Heart right ventricle (tissue), 16 donors: ENCODE measurements at places on chromosomes 1 and 21. TPM values are rescaled to one million over a fixed set of nuclear protein-coding genes. Genes with fewer than 3 reads are reported as not detected.

RHBDL2 gene
- not detected for total RNA-seq

SPAG17 gene
- total RNA-seq, result not detected

PRAMEF18 gene
- not detected for total RNA-seq

EFCAB7 gene
- total RNA-seq, result 9.7 TPM

KCNK2 gene
- 0.26 TPM for total RNA-seq

MX1 gene
- 50.0 TPM for total RNA-seq

- DNase-seq, result no peak
Observed at GRCh38 chr1:37477198-37477931, 3.0 kb downstream of the ZC3H12A start.

DNA sequence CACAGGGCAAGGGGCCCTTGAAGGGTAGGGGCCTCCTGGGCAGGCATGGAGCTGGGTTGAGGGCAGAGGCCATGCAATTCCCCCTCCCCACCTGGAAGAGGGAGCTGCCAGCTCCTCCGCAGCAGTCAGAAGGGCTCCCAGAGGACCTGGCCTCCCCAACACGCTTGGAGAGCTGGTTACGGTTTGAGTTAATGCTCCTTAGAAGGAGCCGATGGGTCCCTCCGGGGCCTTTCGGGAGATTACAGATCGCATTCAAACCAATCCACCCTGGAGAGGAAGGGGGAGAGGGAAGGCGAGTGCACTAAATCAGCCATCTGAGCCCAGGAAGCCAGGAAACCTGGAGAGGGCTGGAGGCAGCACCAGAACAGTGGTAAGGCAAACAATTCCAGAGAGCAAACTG is 106.3 kb upstream of the CSF3R start:
- DNase-seq, result no peak

DNA sequence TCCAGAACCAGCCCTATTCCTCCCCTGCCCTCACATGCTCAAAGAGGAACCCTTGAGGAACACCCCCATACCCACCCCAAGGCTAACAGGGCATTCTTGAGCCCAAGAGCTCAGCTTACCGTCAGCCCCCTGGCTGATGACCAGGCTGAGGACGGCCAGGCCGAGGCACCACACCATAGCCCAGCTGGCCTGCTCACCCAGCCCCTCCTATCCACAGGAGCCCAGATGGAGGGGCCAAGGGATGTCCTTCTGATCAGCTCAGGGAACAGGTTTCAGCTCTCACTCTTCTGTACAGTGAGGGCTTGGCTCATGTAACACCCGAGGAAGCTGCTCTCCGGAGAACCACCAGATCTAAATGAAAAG is 2.2 kb downstream of the IGSF9 start:
- no peak for DNase-seq

- DNase-seq, result no peak
Observed at GRCh38 chr1:91753878-91754277, 132.1 kb downstream of the TGFBR3 start.

DNA sequence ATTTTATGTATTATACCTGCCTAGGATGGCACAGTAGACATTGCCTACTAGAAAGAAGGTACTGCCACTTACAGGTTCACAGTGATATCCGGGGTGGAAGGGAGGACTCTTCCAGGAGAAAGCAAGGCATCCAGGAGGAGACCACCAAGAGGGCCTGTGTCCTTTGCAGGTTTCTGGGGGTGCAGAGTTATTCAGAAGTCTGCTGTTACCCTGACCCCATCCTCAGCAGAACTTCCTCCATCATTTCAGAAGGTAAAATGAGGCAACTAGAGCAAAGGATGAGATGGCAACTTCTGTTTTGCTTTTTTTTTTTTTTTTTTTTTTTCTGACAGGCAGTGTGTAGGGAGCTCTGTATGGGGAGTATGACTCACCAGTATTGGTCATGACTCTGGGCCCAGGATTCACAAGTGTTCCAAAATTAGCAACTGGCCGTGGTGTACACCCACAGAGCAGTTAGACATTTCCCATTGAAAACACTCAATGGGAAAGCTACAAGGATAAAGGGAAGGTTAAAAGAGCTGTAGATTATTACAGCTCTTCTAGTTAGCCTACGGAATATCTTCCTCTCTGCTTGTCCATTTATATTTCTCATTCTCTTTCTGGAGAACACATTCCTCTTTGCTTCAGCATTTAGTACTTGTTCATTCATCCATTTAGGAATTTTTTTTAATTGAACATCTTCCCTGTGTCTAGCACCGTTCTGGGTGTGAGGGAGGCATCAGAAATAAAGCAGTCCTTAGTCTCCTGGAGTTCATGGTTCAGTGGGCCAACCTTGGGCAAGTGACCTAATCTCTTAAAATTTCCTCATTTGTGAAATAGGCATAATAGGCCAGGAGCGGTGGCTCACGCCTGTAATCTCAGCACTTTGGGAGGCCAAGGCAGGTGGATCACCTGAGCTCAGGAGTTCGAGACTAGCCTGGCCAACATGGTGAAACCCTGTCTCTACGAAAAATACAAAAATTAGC is 50.5 kb upstream of the PPP2R5A start:
- DNase-seq, result no peak

- no peak for DNase-seq
Observed at GRCh38 chr21:26961698-26962097, 5.2 kb downstream of the ADAMTS5 start.

DNA sequence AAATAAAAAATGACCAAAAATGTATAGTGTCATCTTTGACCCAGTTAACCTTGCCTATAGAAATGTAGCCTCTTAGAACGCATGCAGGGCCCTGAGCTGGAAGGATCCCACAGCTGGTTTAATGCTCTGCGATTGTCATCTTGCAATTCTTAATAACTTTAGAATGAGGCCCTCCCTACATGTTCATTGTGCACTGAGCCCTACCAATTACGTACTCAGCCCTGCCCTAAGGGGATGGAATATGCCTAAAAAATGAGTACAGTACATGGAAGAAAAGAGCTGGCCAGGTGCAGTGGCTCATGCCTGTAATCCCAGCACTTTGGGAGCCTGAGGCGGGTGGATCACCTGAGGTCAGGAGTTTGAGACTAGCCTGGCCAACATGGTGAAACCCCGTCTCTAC is 57.8 kb upstream of the BCAR3 start:
- DNase-seq, result no peak

GRCh38 chr1:149879556-149879955 is 19.8 kb upstream of the BOLA1 start:
- DNase-seq, result no peak

DNA sequence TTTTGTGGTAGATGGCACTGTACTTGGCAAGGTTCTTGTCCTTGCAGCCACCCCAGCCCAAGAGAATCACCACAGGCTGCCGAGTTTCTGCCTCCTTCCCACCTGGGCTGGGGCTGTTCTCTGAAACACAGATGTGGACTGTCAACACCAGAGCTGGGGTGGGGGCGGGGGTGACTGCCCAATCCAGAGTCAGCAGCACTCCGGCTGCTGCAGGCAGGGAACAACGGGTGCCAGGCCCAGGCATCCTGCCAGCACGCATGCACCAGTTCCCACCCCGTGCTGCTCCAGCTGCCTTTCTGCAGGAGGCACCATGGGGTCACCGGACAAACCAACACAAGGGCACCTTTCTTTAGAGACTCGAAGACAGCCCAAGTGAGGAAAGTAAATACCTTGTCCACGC is 14.1 kb downstream of the TMEM53 start:
- peak; percentile 81 for DNase-seq

- DNase-seq, result no peak
Observed at GRCh38 chr1:48227165-48228013, 4.9 kb downstream of the SLC5A9 start.

DNA sequence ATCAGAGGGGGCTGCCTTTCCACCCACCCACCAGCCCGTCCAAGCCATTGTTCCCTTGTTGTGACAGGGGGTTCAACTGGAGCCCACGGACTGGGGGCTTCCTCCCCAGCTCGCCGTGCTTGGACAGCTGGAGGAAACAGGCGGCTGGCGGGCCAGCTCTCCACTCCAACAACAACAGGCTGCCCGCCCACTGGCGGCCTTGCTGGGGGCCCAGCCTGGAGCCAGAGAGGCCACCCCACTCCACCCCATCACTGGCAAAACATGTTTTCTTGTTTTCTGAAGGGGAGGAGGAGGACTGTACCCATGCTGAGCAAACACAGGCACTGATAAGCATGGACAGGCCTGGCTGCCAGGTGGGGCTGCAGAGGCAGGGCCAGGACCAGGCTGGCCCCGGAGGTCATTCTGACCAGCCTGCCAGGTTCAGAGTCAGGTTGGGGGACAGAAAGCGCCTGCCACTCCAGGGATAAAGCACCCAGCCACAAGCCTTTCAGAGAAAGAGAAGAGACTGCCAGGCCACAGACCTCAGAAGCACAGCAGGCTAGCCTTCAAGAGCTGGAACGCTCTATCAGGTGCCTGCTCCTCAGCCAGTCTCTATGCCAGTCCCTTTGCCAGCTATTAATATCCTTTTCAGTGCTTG is 32.8 kb downstream of the GJA4 start:
- no peak for DNase-seq

- DNase-seq, result no peak
Observed at GRCh38 chr1:159853417-159854115, 8.9 kb downstream of the VSIG8 start.

DNA sequence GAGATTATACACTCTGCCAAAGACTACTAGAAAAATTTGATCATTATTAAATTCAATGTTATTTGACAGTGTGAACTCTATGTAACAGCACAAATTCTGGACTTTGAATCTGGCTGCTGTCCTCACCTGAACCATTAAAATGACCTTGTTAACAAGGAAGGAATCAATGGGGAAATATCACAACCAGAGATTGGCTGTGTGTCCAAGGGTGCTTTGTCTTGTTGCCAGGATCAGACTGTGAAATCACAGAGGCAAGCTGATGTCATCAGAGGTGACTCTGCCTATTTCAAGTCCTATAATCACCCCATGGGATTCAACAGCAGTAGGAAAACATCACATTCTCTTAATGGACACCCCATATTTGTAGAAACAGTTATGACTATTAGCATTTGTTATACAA is 46.8 kb downstream of the ADAMTS5 start:
- no peak for DNase-seq

GRCh38 chr1:48356901-48357300 is 115.1 kb downstream of the SPATA6 start:
- no peak for DNase-seq

DNA sequence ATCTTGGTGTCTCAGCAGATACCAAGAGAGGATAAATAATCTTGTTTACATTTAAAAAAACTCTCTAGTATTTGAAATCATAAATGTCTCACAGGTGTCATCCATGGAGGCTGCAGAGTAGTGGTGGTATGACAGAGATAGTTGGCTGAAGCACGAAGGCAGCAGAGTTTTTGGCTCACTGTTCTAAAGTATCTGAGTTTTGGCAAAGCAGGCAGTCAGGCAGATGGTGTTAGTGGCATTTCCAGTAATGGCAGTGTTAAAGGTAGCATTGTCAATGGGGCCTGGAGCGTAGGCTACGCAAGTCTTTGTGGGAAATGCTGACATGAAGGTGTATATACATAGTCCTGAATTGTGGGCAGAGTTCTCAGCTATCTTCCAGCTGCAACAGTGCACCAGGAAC is 68.5 kb upstream of the HSD17B7 start:
- DNase-seq, result no peak

DNA sequence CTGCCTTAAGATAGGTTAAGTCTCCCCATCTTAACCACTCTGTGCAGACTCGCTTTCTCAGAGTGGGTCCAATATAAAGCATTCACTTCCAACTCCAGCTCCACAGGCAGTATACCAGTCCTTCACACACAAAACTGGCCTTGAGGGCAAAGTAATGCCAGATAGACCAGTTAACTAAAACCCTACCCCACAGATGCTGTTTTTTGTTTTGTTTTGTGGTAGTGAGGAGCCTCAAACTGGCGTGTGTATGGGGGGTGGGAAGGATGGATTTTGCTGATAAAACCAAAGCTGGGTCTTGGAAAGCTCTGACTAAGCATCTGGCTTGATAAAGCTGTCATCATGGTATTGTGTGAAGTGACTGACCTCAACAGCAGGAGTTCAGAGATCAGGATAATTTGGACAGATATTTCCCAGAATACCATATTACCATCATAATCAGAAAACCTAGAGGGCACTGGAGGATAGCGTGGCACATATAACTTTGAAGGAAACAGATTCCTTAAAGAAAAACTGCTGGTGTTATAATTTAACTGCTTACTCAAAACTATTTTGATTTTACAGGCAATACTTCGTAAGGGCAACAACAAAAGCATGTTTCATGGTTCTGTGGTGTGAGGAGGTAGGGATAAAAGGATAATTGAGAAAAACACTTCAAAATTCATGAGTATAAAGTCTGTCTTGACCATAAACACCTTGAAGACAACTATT is 29.6 kb upstream of the CPLANE2 start:
- DNase-seq, result no peak

- no peak for DNase-seq
Observed at GRCh38 chr21:31710586-31710985, 21.3 kb downstream of the SCAF4 start.

- DNase-seq, result no peak
Observed at GRCh38 chr1:155526356-155526755, 36.2 kb downstream of the ASH1L start.

GRCh38 chr1:230747890-230748800 is 957 bp downstream of the CAPN9 start:
- no peak for DNase-seq

DNA sequence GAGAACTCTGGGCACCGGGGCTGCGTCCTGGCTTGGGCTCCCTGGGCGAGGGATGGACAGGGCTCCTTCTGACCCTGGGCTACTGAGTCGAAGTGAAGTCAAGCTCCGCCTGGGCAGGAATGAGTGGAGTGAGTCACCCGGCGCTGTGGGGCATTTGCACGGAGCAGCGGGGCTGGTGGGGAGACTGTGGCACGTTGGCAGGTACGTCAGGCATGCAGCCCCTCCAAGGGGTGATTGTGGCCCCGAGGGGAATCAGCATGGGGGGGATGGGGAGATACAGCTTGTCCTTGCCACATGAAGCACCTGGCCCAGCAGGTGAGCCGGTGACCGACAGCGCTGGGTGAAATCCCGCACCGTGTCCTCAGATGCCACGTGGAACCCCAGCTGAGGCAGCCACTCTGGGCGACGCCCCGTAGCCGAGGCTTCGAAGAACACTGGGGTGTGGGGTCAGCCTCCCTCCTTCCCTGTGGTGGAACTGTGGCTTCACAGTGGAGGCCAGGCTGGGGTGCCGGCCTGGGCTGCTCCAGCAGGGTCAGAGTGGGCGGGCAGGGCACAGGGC is 62.3 kb downstream of the COL18A1 start:
- no peak for DNase-seq

DNA sequence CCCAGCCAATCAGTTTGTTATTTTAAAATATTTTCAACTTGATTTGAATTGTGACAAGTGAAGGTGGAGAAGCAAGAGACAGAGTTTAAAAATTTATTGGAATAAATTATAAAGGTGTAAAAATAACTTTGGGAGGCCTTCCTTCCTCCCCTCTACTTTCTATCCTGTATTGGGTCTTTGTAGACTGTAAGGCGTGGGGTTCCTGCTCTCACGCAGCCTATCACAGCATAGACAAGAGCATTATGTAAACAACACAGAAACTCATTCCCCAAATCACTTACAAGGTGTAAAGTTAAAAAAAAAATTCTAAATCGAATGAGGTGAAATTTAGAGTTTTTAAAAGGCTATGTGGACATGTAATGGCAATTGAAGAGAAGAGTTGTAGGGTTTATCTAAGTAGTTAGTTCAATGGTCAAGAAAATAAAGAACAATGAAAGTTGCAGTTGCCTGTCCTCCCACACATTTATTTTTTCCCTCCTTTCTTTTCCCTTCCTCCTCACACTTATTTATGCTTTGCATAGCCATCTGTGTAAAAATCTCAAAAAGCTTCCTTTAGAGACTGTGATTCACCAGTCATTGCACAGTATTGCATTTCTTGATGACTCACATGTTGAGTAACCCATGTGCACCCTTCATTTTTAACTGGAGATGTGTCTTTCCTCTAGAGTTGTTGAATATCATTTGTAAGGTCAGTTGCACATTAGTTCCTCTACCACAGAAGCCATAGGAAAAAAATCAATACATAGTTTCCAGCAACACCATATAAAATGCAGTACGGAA is 242.2 kb downstream of the PTPRC start:
- no peak for DNase-seq
